Brain pericyte (primary cell): ENCODE measurements at places on chromosomes 2 and 18.

DNA sequence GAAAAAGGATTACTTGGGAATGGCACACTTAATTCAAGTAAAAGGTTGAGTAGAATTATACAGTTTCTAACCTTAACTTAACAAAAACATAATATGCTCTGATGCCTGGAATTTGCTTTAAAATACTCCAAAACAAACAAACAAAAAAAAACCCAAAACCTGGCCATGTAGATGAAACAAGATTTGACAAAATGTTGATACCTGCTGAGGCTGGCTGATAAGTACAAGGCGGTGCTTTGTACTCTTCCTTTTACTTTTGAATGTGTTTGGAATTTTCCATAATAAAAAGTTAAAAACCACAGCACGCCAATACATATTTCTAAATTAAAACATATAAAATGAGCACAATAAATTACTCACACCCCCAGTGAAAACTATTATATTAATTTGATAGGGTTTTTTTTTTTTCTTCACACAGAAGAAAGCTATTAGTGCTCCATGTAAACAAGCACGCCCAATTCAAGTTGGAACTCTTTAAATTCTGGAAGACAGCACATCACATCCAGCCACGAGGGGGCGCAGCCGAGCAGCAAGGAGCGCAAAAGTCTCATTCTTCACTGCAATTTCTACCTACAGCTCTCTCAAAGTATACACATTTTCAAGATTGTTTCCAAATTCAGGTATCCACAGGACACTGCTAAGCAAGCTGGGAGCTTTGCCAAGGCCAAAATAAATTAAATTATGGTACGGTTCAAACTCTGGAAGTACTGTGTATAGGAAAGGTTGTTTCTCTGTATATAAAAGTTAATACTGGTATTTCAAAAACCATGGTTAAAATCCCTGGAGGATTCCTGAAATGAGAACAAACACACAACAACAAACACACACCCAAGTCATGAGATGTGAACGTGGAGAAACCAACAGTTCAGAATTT is 7.5 kb downstream of the SERTAD2 start:
- DNase-seq = no peak

DNA sequence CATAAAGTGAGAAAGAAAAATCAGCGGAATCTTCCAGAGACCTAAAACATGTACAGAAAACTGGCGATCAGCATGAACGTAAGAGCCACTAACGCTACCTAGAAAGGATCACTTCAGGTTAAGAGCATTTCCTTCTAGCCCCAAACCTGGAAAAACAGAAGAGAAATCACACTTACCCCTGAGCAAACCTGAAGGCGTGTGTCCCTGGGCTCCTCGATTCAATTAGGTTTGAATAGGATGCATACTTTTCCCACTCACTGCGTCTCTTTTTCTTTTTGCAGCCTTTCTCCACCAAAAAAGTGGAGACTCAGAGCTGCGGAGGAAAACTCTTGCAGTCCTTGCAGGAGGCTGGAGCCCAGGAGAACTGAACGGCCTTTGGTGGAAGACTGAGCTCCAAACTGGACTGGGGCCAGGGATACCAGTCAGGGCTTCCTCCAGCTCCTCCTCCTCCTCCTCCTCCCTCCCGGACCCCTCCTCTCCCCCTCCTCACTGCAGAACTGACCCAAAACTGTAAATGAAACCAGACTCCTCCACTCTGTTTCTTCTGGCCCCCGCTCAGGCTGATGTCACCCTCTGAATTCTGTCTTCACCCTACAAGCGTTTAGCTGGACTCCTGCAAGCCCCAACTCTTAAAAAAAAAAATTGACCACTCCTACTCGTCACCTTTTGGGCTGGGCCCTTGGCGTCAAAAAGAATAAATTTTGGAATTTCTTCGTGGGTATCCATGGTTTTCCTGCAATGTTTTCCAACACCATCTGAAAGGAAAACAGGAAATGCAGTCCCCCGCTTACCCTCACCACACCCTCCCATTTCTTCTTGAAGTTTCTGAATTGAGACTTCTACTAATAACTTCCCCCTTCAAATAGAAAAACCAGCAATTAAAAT is at the start of gene COL6A3:
Gene COL6A3, minus strand, starts transcription at position 388 of the 885 bp plus-strand sequence. CDS start 17,347 bp downstream, outside the sequence.
- peak; percentile 83 for DNase-seq

- no peak for DNase-seq
Observed at GRCh38 chr2:239055756-239056493, 208.0 kb downstream of the TWIST2 start.

DNA sequence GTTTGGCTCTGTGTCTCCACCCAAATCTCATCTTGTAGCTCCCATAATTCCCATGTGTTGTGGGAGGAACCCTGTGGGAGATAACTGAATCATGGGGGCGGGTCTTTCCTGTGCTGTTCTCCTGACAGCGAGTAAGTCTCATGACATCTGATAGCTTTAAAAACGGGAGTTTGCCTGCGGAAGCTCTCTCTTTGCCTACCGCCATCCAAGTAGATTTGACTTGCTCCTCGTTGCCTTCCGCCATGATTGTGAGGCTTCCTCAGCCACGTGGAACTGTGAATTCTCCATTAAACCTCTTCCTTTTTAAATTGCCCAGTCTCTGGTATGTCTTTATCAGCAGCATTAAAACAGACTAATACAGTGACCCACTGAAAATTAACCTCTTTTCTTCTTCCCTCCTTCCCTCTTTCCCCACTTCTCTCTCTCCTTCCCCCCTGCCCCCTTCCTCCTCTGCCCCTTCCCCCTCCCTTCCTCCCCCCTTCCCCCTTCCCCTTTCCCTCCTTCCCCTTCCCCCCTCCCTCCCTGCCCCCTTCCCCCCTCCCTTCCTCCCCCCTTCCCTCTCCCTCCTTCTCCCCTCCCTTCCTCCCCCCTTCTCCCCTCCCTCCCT is 818.8 kb downstream of the SLC4A3 start:
- DNase-seq = no peak
